NCI-H1105 (cell line): ENCODE measurements at places on chromosomes 2 and 18.

- DNase-seq, result no peak
Measured at GRCh38 chr2:10497797-10498251, 49.7 kb upstream of the ODC1 start.

- DNase-seq, result no peak
Measured at GRCh38 chr2:18349421-18349820, 211.0 kb downstream of the RDH14 start.

GRCh38 chr2:128313091-128313836 is 5.4 kb downstream of the HS6ST1 start:
- peak; percentile 10 for DNase-seq

DNA sequence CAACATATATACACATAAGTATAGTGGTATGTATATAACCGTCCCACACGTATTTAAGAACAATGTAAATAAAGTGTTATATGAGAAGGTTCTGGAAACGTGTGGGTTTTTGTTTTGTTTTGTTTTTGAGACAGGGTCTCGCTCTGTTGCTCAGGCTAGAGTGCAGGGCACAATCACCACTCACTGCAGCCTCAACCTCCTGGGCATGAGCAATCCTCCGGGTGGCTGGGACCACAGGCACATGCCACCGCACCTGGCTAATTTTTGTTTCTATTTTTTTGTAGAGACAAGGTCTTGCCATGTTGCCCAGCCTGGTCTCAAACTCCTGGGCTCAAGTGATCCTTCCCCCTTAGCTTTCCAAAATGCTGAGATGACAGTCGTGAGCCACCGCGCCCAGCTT is 6.2 kb downstream of the ADAM17 start:
- no peak for DNase-seq

DNA sequence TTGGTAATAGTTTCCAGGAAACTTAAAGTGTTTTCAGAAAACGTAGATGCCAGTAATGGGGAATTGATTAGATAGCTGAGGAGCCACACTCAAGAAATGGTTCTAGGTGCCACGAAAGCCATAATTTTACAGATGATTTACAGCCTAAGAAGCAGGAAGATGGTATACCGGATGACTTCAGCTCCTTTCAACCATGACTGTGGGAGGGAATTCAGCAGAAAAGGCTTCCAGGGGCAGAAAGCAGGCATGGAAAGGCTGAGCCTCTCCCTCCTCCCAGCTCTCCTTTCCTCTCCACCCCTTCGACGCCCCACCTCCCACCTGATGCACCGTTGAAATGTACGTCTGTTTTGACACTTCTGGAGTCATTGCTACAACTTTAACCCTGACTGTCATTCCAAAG is 68.6 kb upstream of the SMIM21 start:
- DNase-seq, result no peak

DNA sequence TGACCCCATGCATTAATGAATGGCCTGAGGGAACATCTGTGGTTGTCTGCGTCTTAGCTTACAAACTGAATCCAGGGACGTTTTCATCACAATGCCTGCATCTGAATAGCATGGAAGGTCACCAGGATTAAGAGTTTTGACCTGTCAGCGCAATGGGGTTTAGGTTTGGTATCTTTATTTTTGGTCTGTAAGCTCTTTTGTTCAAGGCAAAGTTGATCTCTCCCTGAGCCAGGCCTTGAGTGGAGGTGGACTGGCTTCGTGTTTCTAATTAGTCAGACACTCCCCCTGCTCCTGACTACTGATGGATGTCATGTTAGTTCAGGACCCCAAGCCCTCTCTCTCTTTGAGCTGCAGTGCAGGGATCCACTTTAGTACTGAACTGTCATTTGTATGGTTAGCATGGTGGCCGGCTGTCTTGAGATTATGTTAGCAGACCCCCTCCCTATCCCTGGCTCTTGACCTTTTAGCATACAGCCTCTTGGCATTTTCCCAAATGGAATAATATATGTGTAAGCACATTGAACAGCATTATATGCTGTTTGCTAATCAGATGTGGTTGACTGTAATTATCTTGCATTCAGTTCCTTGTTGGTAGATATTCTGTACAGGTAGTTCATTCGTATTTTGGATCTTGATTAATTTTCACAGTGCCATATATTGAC is 59.2 kb downstream of the LYPD6 start:
- DNase-seq, result no peak
